ENCODE measurements at places on chromosomes 1 and 21.

DNA sequence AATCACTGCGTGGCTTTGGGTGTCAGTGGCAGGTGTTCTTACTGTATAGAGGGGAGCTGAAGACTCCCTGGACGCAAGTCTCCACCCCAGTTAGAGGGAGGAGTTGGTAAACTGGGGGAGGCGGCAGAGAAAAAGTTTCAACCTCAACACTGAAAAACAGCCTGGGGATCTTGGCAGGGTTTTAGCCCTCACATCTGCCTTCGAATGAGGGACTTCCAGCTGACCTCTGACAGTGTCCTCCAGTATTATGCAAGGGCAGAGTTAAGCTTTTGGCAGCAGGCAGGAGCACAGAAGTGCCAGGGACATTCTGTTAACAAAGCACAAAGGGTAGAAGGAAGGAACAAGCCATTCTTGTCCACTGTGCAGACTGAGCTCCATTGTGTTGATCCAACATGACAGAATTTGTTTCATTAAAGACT lies 41.2 kb upstream of the RAB4A start:
- no peak for DNase-seq

DNA sequence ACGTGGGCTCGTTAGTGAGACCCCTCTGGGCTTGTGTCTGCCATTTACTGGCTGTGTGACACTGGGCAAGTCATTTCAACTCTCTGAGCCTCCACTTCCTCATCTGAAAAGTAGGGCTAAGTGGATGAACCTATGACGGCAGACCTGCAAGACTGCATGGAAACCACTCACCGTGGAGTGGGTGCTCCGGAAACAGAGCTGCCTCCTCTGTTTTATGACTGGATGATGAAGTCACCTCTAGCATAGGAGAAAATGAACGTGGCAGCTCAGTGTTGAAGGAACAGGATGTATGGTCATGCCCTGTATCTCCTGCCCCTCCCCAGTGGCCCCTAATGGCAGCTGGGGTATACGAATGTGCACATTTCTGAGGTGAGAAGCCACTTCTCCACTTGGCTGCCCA lies 40.5 kb downstream of the STPG1 start:
- DNase-seq = no peak

- DNase-seq = no peak
Measured at GRCh38 chr1:98898940-98899339, 105.7 kb downstream of the PLPPR5 start.

GRCh38 chr1:228062812-228063211 lies 19.7 kb upstream of the ARF1 start:
- DNase-seq = no peak

GRCh38 chr1:5855196-5855897 lies 136.9 kb downstream of the NPHP4 start:
- no peak for DNase-seq

Data from NCI-H1436 (cell line).